ENCODE measurements at places on chromosomes 6 and 20. TPM values are rescaled to one million over a fixed set of nuclear protein-coding genes. Genes with fewer than 3 reads are reported as not detected.

DNA sequence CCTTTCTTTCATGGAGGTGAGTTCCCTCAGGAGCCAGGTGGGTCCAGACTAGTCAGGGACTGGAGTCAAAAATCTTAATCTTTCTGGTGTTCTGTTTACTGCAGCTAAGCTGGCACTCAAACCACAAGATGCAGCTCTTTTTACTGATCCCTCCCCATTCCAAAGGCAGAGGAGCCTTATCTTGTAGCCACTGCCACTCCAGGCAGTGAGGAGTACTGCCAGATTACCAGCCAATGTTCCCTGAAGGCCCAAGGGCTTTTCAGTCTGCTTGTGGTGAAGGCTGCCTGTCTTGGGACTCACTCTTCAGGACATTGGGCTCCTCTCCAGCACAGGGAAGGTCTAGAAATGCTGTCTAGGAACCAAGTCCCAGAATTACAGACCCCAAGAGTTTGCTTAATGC, 490.4 kb upstream of the ADGRB3 start:
- no peak overlapping the region for H3K27ac ChIP-seq
- H3K27me3 ChIP-seq: no peaks in the 10 kb centered on the region
- no peak overlapping the region for H3K4me3 ChIP-seq
- no peaks in the 10 kb centered on the region for H3K36me3 ChIP-seq
- no peaks in the 10 kb centered on the region for H3K4me1 ChIP-seq

- no peak overlapping the region for H3K4me3 ChIP-seq
- no peak for DNase-seq
- H3K36me3 ChIP-seq: no peaks in the 10 kb centered on the region
- H3K4me1 ChIP-seq: no peaks in the 10 kb centered on the region
- no peaks in the 10 kb centered on the region for H3K27me3 ChIP-seq
These were observed 21.6 kb upstream of the MTRF1L start for GRCh38 chr6:153023977-153024708.

GRCh38 chr6:168992446-168993144, 261.1 kb downstream of the THBS2 start:
- H3K4me1 ChIP-seq: no peaks in the 10 kb centered on the region
- H3K27me3 ChIP-seq: no peaks in the 10 kb centered on the region
- H3K36me3 ChIP-seq: no peaks in the 10 kb centered on the region
- H3K4me3 ChIP-seq: no peak overlapping the region
- H3K27ac ChIP-seq: no peak overlapping the region

DNA sequence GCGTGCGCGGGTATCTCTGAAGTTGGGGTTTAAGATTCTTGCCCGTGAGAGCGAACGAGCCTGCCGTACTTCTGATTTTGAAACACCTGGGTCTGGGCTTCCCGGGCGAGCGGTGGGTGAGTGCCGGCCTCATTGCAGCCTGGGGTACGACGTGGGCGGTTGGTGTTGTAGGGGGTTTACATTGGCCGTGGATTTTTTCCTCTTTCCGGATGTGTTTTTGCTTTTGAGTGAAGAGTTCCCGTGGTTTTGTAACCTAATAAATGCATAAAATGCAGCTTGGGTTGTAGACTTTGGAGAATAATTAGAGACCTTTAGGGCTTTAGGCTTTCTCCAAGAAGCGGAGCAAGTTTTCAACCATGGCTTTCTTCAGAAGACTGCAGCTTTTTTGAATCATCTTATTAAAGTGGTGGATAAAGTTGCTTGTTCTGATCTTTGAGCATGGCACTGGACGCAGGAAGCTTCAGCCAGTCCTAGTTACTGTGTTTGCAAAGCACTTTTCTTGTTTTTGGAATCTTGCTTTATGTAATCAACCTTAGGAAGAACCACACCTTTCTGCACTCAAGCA, 314 bp downstream of the FARS2 start:
- H3K36me3 ChIP-seq: no peaks in the 10 kb centered on the region
- no peak for DNase-seq
- H3K4me3 ChIP-seq: peak overlapping the region; percentile 81

- H3K4me1 ChIP-seq: peaks cover 18% of the 10 kb centered on the region
- H3K27ac ChIP-seq: peak overlapping the region; percentile 96
- H3K4me3 ChIP-seq: peak overlapping the region; percentile 98
These were observed 622 bp downstream of the MRGBP start for GRCh38 chr20:62796699-62797491.

DNA sequence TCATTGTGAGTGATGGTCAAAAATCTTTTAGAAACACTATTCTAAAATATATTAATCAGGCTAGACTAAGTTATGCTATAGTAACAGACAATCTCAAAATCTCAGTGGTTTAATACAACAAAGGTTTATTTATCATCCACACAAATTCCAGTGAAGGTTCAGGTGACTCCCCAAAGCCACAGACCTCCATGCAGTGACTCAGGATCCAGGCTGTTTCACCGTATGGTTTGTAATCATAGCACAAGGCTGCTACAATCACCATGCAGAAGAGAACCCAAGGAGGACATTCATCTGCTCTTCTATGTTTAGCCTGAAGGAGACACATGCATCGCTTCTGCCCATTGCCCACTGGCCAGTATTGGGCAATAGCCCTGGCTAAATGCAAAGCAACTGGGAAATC, 46.2 kb downstream of the BFSP1 start:
- no peak overlapping the region for H3K4me3 ChIP-seq
- H3K27ac ChIP-seq: no peak overlapping the region
- H3K36me3 ChIP-seq: no peaks in the 10 kb centered on the region

DNA sequence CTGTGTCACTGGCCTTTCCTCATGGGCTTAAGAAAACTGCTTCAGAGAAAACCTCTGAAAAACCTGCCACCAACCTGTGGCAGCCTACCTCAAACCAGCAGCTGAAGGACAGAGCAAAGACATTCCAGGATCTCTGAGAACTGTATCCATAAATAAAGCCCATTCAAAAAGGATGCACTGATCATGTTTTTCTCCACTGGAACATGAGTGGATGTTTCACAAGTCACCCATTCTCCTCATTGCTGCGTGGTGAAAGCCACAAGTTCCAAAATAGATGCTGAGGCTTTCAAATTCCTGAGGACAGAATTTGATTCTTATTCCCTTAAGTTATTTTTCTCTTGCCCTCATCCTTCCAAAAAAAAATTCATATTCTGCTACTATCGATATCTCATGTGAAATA, 280.6 kb downstream of the KHDC1L start:
- DNase-seq: no peak
- H3K27ac ChIP-seq: no peak overlapping the region
- no peak overlapping the region for H3K4me3 ChIP-seq
- no peaks in the 10 kb centered on the region for H3K27me3 ChIP-seq
- no peaks in the 10 kb centered on the region for H3K36me3 ChIP-seq

GRCh38 chr6:44867571-44868334, 460.4 kb upstream of the RUNX2 start:
- H3K4me1 ChIP-seq: no peaks in the 10 kb centered on the region
- H3K4me3 ChIP-seq: no peak overlapping the region
- H3K36me3 ChIP-seq: no peaks in the 10 kb centered on the region
- no peak overlapping the region for H3K27ac ChIP-seq
- no peaks in the 10 kb centered on the region for H3K27me3 ChIP-seq

- H3K27ac ChIP-seq: no peak overlapping the region
- no peaks in the 10 kb centered on the region for H3K36me3 ChIP-seq
- H3K27me3 ChIP-seq: no peaks in the 10 kb centered on the region
- no peak for DNase-seq
These were observed 23.8 kb downstream of the MYT1 start for GRCh38 chr20:64188091-64188490.

DNA sequence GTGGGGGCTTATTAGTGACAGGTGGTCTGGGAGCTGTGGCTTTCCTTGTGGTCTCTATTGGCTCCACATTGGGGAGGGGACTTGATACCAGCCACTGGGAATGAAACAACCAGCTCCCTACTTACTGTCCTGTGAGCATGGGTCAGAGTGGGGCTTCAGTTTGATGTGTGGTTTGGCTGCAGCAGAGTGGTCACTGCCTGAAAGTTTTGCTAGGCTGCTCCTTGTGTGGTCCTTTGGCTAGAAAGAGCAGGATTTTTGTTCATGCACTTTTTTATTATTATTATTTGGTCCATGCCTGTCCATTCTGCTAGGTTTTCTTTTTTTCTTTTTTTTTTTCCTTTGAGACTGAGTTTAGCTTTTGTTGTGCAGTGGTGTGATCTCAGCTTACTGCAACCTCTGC, 7.5 kb upstream of the TMEM14B start:
- no peak for DNase-seq
- H3K27me3 ChIP-seq: no peaks in the 10 kb centered on the region
- H3K4me3 ChIP-seq: no peak overlapping the region
- no peaks in the 10 kb centered on the region for H3K36me3 ChIP-seq
- H3K27ac ChIP-seq: no peak overlapping the region

DNA sequence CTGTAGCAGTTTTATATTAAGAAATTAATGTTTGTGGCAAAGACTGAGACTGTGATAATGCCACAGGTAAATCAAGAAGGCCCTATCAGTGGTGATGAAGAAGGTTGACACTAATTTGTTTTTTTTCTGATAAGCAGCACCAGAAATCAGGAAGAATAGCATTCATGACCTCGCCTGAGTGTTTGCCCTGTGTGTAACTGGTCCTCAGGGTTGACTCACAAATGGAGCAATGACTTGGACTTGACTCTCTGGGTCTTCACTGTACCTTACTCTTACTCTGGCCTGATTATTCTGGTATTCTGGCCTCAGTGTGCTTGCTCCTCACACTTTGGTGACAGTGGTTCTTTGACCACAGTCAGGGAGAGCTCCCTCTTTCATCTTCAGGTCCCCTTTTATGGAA, 243.9 kb downstream of the HAO1 start:
- H3K4me3 ChIP-seq: no peak overlapping the region
- H3K27ac ChIP-seq: no peak overlapping the region
- no peaks in the 10 kb centered on the region for H3K36me3 ChIP-seq
- no peaks in the 10 kb centered on the region for H3K4me1 ChIP-seq
- H3K27me3 ChIP-seq: no peaks in the 10 kb centered on the region

DNA sequence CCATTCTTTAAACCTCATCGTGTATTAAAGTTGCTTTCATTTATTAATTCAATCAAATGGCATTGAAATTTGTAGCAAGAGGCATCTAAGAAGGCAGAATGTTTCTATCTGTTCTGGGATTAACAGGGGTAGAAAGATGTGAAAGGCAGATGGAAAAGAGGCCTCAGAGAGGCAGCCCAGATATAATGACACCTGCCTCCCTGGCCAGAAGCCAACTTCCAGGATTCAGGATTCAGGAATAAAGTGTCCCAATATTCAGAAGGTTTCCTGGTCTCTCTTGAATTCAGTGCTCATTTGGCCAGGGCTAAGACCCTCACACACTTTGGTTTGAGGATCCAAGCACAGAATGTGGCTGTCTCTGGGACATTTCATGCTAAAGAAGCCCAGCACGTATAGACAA, 39.9 kb downstream of the HLA-B start:
- no peak for DNase-seq
- no peaks in the 10 kb centered on the region for H3K36me3 ChIP-seq
- H3K27me3 ChIP-seq: no peaks in the 10 kb centered on the region
- H3K4me3 ChIP-seq: no peak overlapping the region

GRCh38 chr6:146985111-146985510, 219.1 kb upstream of the STXBP5 start:
- no peaks in the 10 kb centered on the region for H3K4me1 ChIP-seq
- H3K4me3 ChIP-seq: no peak overlapping the region
- no peaks in the 10 kb centered on the region for H3K27me3 ChIP-seq
- DNase-seq: no peak
- H3K27ac ChIP-seq: no peak overlapping the region

DNA sequence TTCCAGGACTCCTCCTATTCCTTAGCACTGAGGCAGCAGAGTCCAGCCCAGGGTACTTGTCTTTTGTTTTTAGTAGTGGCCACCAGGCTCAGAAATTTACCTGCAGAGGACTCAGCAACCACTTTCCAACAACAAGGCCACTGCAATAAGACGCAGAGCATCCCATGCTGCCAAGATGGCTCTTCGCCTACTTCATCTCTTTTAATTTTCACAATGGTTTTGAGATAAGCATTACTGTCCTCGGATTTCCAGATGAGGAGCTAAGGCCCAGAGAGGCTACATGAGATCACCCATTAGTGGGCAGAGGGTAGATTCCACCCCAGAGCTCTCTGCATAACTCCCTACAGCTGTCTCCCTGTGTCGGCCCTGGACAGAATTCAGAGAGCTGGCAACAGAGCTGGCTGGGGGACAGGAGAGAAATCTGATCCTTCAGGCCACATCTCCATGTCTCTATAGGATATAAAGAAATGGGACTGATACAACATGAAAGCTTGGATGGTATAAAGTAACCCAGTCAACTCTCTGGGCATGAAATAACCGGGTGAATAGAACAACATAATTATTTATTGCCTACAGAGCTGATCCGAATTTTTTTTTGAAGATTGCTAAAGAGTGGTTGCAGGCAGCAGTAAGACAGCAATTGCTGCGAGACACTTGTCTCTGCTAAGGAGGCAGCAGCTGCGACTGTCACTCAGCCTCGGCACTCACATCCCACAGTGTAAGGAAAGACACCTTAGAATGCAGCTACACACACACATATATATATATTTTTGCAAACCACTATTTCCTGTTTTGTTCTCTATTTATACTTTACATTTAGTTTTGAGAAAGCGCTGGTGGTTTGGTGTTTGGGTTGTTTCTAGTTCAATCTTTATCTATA, 37.2 kb downstream of the SCML4 start:
- H3K27me3 ChIP-seq: no peaks in the 10 kb centered on the region
- peak; percentile 75 for DNase-seq
- no peaks in the 10 kb centered on the region for H3K4me1 ChIP-seq
- H3K4me3 ChIP-seq: no peak overlapping the region
- peak overlapping the region; percentile 11 for H3K27ac ChIP-seq
- H3K36me3 ChIP-seq: no peaks in the 10 kb centered on the region

GRCh38 chr6:168155193-168155592, 76.2 kb upstream of the FRMD1 start:
- H3K27me3 ChIP-seq: no peaks in the 10 kb centered on the region
- no peaks in the 10 kb centered on the region for H3K36me3 ChIP-seq
- no peak for DNase-seq
- no peak overlapping the region for H3K4me3 ChIP-seq
- H3K27ac ChIP-seq: no peak overlapping the region

- no peaks in the 10 kb centered on the region for H3K36me3 ChIP-seq
- no peak overlapping the region for H3K27ac ChIP-seq
- H3K4me3 ChIP-seq: no peak overlapping the region
These were observed 64.9 kb upstream of the CITED2 start for GRCh38 chr6:139439349-139439748.

- no peak overlapping the region for H3K27ac ChIP-seq
- no peak for DNase-seq
- H3K27me3 ChIP-seq: no peaks in the 10 kb centered on the region
- H3K4me1 ChIP-seq: no peaks in the 10 kb centered on the region
These were observed 57.2 kb downstream of the RGS17 start for GRCh38 chr6:153073841-153074240.

The FKBP5 gene
- 247 TPM for total RNA-seq

The GATA5 gene
- 1.7 TPM for total RNA-seq

The RPRD1B gene
- total RNA-seq: 55.4 TPM

The RAB23 gene
- 18.2 TPM for total RNA-seq

The SMLR1 gene
- not detected for total RNA-seq

The ADGRF1 gene
- 13.5 TPM for total RNA-seq

The GHRH gene
- not detected for total RNA-seq

The TRERF1 gene
- total RNA-seq: 4.6 TPM
